ENCODE measurements at places on chromosomes 4 and X.

DNA sequence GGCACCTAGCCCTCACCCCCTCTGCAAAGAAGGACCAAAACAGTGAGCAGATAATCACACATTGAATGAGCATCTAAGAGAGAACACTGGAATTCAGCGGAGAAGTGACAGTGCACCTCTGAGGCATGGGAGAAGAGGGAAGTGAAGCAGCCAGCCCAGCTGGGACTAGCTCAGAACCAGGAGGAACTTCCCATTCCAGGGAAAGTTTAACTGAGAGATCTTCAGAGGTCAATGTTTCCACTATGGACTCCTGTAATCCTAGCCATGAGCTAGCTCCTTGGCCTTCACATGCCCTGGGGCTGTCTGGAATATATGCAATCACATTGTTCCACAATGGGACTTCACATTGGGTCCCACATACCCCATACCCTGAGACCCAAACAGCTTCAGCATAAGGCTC, 24.4 kb downstream of the TLR6 start:
- DNase-seq: no peak

- DNase-seq: no peak
Measured at GRCh38 chr4:41857226-41857641, 78.0 kb upstream of the TMEM33 start.

DNA sequence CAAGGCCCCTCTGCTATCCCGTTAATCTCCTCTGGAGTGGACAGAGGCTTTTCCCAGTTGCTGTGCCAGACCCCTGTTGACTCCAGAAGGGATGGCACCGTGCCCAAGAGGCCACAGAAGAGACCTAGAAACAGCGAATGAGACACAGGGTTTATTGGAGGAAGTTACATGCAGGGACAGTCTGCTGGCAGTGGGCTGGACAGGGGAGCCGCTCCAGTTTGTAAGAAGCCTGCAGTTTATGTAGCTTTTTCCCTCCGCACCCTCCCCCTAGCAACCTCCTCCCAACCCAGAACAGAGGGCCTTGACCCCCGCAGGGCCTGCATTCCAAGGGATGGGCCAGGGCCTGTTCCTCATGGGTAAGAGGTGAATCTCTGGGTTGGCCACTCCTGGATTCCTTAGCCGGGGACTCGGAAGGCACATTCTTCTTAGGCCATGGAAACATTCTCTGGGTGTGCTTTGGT, 216.8 kb upstream of the PSAPL1 start:
- no peak for DNase-seq

DNA sequence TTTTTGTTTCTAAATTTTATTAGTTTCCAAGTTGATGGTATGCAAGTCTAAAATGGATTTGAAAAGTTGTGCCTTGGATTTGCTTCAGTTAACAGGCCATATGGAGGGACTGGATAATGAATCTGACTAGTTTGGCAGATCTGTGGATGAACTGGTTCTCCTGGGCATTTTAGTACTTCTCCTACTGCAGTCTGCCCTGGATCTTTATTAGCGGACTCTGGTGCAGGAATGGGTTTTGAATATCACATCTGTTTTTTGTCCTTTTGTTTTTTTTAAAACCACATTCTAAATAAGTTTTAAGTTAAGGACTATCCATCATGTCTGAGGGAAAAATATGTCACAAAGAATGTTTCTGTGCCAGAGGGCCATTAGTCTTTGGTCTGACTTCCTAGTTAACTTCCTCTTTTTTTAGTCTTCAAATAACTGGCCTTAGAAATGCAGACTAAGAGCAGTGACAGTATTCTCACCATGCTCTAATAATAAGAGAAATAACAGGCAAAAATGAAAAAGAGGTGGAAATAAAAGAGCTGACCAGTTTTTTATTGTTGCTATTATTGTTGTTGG, 13.9 kb upstream of the DCK start:
- no peak for DNase-seq

DNA sequence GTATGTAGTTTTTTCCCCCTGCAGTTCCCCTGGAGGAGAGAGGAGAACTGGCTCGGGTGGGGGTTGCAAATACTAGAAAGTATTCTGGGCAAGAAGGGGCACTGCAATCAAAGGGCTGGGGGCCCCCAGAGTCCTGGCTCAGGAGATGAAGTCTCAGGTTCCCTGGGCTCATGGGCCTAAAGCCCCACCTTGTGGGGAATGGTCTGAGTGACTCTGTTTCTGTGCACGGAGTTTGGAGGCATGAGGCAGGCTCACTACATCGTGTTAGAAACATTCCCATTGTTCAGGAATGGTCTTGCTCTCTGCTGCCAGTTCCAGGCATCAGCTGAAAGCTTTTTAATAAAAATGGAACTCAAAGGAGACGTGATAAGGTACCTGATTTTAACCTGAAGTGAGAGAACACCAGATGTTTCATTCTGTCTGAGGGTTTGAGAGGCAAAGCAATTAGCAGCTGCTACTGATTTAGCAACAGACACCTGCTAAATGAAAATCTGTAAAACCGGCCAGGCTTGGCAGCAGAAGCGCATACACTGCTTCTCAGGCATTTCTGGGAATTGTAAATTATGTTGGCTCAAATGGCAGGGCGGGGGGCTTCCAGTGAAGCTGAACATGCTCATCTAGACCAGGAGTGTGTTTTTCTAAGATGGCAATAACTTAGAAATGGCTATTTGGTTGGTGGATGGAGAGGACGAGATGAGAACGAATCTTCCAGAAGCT, 122.7 kb downstream of the TMEM164 start:
- DNase-seq: no peak

GRCh38 chr4:128502818-128503527, 215.4 kb upstream of the PGRMC2 start:
- DNase-seq: no peak

- DNase-seq: no peak
Measured at GRCh38 chr4:961351-962230, 11.8 kb downstream of the DGKQ start.

DNA sequence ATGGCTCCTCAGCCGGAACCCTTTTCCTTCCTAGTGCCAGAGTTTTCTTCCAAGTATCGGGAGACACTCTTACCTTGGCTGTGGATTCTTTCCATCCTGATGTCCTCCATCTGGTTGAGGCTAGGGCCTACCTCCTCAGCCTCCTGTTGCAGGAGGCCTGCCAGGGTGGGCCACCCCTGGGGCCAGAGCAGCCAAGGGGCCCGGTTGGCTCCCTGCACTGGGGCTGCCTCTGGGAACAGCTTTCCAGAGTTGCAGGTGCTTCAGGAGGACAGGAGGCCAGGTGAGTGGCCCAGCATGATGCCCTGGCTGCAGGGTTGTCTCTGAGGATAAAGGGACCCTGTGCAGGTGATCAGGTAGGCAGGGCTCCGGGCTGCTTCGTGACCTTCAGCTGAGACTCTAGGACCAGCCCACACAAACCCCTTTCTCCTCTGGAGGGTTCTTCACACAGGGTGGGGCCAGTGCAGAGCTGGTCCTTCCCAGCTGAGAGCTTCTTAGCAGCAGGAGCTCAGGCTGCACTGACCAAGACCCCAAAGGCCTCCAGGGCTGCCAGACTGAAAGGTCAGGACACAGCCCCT, 5.3 kb upstream of the GPR78 start:
- DNase-seq: no peak

GRCh38 chrX:683576-683975, 53.0 kb downstream of the SHOX start:
- DNase-seq: no peak
